ENCODE measurements at places on chromosomes 13 and 19. TPM values are rescaled to one million over a fixed set of nuclear protein-coding genes. Genes with fewer than 3 reads are reported as not detected.

Gene CYP4F8
- not detected for total RNA-seq

Gene ZNF471
- total RNA-seq: 0.07 TPM

Gene ELSPBP1
- total RNA-seq: not detected

DNA sequence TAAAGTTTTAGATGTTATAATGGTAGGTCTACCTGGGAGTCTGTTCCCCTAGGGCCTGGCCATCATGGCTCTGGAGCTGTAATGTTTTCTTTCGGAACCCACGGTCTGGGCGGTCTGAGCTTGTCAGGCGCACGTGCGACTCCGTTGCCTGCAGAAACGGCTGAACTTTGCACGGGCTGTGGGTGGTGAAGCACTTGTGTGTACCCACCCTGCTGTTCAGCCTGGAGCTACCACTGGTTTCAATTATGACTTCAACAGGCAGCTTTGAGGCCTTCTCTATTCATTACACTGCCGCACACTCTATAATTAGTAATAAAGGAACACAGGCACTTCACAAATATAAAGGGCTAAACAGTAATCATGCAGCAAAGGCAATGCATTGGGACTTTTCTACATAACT lies 6.0 kb downstream of the PCDH8 start:
- DNase-seq: no peak

- DNase-seq: no peak
Observed at GRCh38 chr13:114097893-114098688, 34.3 kb downstream of the RASA3 start.

Gene CPB2
- not detected for total RNA-seq

GRCh38 chr13:78468621-78469020 lies 134.7 kb downstream of the POU4F1 start:
- DNase-seq: no peak

DNA sequence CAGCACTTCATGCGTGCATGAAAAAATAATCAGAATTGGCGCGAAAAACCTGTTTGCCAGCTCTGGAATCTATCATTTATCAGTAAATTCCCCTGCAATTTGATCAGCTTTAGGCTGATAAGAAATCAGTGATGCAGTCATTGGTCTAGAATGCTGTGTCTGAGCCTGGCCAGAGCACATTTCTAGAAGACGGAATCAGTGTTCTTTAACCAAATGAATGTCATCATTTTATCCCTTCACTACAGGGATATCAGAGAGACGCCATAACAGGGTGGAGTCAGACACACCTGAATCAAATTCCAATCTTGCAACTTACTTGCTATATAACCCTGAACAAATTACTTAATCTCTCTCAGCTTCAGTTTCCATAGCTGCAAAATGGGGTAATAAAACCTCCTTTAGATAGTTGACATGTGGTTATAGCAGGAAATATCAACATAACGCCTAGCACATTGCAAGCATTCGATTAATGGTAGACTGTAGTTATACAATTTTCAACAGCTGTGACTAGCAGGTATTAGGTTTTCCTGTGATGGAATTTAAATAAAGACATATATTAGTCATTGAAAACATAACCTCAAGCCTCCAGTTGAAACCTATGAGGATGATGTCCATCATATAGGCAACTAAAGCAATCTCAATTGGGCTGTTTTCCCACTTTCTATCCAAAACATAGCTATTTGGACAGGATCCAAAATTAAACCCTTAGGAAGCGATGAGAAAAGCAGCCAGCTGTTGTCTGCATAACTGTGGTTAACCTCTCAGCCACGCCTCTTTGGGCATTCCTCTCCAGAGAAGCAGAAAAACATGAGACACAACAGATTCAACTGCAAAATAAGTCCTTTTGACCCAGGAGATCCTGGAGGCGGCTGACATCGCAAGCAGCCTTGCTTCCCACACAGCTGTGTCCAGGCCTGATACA lies 51.6 kb upstream of the UBL3 start:
- peak; percentile 85 for DNase-seq

Gene GIPC3
- total RNA-seq: 0.18 TPM

Gene CEACAM16
- not detected for total RNA-seq

GRCh38 chr19:16896146-16897028 lies 7.6 kb downstream of the F2RL3 start:
- DNase-seq: no peak

GRCh38 chr13:110680852-110681251 lies 25.1 kb downstream of the CARS2 start:
- peak; percentile 26 for DNase-seq

Gene GJB2
- total RNA-seq: 53.0 TPM

- peak; percentile 25 for DNase-seq
Observed at GRCh38 chr19:12872255-12872654, 9.0 kb downstream of the DNASE2 start.

DNA sequence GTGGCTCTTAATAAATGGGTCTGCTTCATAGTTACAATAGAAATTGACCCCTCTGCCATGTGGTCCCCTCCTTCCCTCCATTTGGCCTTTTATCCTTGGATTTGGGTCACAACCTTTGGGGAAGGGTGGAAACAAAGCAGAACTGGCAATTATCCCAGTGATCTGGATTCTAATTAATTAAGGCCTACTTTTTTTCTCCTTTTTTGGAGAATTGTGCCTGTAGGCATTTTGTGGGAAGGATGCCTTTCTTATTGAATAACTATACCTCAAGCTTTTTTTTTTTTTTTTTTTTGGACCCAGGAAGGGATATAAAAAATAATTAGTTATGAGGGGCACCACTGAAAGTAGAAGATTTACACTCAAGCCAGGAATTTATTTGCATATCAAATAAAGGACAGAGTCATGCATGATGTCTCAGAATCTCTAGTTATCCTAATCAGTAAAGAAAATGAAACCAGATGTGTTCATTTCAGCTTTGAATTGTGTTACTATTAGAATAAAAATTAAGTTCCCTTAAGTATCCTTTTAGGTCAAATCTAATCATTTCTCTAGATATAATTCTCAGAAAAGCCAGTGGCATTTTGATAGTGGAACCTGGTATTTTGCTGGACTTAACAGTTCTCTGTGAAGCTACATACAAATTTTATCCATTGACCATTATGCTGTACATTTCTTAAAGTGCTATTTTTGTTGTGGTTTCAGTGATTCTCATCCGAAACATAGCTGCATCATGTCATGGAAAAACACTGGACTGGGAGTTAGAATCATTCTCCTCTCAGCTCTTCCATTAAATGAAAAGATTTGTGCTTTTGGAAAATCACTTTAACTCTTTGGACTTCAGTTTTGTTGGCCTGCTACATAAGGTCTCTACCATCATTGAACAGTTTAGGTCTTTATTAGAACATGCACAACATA lies 129.3 kb downstream of the KCNRG start:
- no peak for DNase-seq

GRCh38 chr13:27006519-27007161 lies 165.0 kb downstream of the USP12 start:
- peak; percentile 12 for DNase-seq

Gene MYH14
- 28.5 TPM for total RNA-seq

DNA sequence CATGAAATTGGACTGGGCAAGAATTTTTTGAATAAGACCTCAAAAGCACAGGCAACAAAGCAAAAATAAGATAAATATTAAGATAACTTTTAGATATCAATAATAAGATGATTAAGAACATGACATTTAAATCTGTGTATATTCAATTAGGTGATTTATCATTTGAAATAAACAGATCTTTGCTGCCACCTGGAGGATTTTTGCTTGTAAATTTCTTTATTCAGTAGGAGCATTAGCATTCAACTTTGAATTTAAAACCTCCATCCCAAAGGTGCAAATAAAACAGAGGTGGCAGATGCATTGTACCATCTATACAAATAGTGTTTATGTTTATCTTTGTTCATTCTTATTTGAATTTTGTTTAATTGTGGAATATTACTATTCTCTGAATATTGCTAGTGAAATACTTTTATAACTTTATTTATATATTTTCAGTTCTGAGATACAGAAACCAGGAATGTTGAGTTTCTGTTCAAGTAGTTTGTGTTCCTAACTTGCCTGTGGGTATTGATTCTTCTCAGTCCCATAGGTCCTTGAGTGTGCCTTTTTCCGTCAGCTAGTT lies 20.9 kb downstream of the COG6 start:
- peak; percentile 67 for DNase-seq

DNA sequence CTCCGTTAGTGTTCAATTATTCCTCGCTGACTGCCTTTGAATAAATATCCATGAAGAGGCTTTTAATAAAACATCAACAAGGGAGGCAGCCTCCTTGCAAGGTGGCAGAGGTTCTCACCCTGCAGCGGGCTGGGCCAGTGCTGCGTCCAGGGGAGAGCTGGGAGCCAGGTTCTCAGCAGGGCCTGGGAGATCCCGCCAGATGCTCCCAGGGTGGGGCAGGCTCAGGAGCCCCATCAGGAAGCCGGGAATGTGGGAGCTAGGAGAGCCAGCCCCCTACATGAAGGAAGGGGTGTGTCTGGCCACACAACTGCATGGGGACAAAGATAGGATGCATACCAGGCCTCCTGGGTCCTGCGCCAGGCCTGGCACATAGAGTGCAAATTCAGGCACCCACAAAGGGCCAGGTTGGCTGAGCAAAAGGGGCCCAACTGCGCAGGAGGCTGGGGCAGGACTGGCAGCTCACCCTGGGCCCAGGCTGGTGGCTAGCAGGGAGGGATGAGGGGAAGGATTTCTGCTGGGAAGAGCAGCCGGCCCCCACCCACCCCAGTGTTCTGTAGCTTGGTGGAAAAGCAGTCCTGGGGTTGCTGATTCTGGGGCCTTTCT lies 22.8 kb downstream of the VSTM2B start:
- DNase-seq: no peak

Gene SLC6A16
- not detected for total RNA-seq

DNA sequence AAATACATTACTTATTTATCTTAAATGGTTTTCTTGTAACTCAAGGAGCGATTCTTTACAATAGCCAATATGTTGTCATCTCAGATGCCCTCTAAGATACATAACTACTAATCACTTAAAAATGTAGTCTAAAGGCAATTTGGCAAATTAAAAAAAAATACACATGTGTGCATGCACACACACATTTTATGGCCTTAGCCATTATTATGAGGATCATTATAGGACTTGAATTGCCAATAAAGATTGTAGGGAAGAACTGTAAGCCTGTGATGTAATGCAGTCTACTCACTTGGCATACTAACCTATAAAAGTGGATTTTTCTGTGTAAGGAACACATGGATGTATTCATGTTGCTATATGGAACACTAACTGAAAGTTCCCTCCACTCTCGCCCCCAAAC lies 274.3 kb downstream of the SHISA2 start:
- no peak for DNase-seq

- no peak for DNase-seq
Observed at GRCh38 chr13:70088926-70089325, 18.7 kb upstream of the ATXN8OS start.

DNA sequence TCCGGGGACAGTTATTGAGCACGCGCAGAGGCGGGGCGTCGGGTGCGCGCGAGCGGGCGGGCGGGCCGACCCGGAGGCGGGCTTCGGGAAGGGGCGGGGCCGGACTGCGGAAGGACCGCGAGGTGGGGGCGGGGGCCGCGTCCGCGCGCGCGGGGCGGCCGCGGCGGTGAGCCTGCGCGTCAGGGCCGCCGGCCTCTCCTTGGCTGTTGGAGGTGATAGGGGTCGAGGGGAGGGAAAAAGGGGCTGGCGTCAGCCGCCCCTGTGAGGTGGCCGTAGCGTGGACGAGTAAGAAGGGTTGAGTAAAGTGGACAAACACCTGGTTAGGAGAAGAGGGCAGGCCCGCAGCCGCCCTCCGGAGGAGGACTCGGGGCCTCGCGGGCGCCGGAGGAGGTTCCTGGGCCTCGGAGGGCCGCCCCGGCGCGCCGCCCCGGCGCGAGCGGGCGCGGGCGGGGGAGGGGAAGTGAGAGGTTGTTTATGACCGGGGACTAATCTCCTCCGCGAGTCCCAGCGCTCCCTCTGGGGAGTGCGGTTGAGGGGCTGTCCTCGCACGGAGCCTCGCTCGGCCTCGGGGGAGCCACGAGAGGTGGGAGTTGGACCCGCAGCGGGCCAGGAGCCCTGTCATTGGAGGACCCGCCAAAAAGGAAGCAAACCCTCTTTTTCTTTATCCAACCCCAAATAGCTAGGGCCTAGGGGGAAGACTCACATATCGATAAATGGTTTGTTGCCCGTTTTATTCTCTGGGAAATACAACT lies 547 bp upstream of the INTS6 start:
- DNase-seq: no peak

GRCh38 chr13:76724421-76724820 lies 161.8 kb downstream of the KCTD12 start:
- no peak for DNase-seq

GRCh38 chr13:75513271-75513670 lies 24.4 kb downstream of the COMMD6 start:
- no peak for DNase-seq

All from PC-3 (cell line).